ENCODE measurements at places on chromosomes 1 and 21. TPM values are rescaled to one million over a fixed set of nuclear protein-coding genes. Genes with fewer than 3 reads are reported as not detected.

The PCP4L1 gene
- total RNA-seq, result not detected

The OR6K3 gene
- total RNA-seq, result not detected

The TDRD10 gene
- total RNA-seq, result not detected

The MYOCOS gene
- not detected for total RNA-seq

GRCh38 chr1:168297019-168297730, 16.5 kb downstream of the TBX19 start:
- no peak for DNase-seq
- H3K27ac ChIP-seq, result no peak overlapping the region
- peaks cover 19% of the 10 kb centered on the region for H3K4me1 ChIP-seq
- peaks cover 2% of the 10 kb centered on the region for H3K36me3 ChIP-seq
- H3K4me3 ChIP-seq, result no peak overlapping the region

DNA sequence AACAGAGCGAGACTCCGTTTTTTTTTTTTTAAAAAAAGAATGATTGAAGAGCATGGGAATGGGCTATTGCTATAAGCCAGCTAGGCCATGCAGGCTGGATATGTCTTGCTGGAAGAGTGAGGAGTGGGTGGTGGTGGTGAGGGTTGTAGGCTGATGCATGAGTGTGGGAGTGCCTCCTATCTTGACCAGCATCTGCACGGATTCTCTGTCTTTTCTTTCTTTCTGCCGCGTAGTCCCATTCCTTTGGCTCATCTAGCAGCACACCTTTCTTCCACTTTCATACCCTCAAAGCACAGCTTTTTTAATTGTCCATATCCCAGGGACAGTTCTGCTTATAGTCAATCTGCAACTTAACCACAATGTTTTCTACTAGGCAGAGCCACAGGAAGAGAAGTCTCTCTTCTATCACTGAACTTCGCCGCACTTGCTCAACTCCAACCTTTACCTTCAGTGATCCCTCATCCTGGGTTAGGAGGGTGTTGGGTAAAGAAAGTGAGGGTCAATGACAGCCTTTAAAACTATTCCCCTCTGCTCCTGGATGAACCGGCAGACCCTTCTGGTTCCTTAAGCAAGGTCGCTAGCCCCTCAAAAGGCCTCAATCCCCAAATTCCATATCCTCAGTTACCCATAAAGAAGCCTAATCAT, 15.2 kb downstream of the ADCY10 start:
- H3K4me1 ChIP-seq, result peaks cover 2% of the 10 kb centered on the region
- DNase-seq, result no peak
- no peak overlapping the region for H3K4me3 ChIP-seq
- no peak overlapping the region for H3K27ac ChIP-seq

GRCh38 chr1:106447466-106447865, 609.0 kb upstream of the PRMT6 start:
- no peaks in the 10 kb centered on the region for H3K36me3 ChIP-seq
- no peaks in the 10 kb centered on the region for H3K4me1 ChIP-seq
- no peak overlapping the region for H3K27ac ChIP-seq
- no peak for DNase-seq
- H3K27me3 ChIP-seq, result no peaks in the 10 kb centered on the region

GRCh38 chr21:44911384-44912157, 9.1 kb downstream of the ITGB2 start:
- no peaks in the 10 kb centered on the region for H3K36me3 ChIP-seq
- no peak overlapping the region for H3K27ac ChIP-seq
- peaks cover 11% of the 10 kb centered on the region for H3K27me3 ChIP-seq
- peaks cover 32% of the 10 kb centered on the region for H3K4me1 ChIP-seq

GRCh38 chr1:213409971-213410370, 358.9 kb downstream of the RPS6KC1 start:
- H3K27me3 ChIP-seq, result no peaks in the 10 kb centered on the region
- H3K27ac ChIP-seq, result no peak overlapping the region
- H3K4me3 ChIP-seq, result no peak overlapping the region
- no peaks in the 10 kb centered on the region for H3K4me1 ChIP-seq
- H3K36me3 ChIP-seq, result no peaks in the 10 kb centered on the region
- DNase-seq, result no peak
